ENCODE measurements at places on chromosomes 11 and 22.

DNA sequence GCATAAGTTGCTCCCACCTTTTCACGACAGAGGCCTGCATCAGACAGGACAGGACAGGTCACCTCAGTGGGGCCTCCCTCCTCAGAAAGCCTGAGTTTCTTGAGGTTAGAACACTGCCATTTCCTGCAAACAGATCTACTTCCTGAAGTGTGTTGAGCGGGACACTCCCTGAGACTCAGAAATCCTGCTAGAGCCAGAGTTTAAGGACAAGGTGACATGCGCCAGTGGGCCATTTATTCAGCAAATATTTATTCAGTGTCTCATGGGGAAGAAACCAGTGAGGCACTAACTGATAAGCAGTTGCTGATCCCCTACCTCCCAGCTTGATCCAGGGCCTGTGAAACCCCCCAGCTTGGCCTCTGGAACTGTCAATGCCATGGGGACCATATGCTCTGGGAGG is 454.6 kb downstream of the SOX6 start:
- DNase-seq, result no peak

GRCh38 chr11:64712430-64713015 is 10.5 kb downstream of the NRXN2 start:
- DNase-seq, result no peak

DNA sequence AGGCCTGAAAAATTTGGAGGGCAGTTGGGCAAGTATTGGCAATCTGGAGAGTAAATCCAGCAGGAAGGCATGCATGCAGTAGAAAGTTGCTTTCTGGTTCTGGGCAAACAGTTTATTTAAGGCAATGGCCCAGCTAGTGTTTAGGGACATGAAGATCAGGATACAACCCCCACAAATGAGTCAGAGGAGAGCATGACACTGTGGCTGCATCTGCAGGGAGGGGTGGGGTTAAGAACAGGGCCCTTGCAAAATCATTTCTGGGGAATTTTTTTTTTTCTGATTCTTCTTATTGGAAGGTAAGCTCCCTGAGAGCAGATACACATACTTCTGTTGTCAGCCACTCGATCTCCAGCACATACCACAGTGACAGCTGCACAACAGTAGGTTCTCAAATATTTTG is 61.1 kb downstream of the FDX1 start:
- no peak for DNase-seq

GRCh38 chr11:119772641-119773415 is 43.8 kb upstream of the NECTIN1 start:
- no peak for DNase-seq

Measured in nucleus accumbens (tissue), 56 donors.